ENCODE measurements at places on chromosomes 11 and 22.

DNA sequence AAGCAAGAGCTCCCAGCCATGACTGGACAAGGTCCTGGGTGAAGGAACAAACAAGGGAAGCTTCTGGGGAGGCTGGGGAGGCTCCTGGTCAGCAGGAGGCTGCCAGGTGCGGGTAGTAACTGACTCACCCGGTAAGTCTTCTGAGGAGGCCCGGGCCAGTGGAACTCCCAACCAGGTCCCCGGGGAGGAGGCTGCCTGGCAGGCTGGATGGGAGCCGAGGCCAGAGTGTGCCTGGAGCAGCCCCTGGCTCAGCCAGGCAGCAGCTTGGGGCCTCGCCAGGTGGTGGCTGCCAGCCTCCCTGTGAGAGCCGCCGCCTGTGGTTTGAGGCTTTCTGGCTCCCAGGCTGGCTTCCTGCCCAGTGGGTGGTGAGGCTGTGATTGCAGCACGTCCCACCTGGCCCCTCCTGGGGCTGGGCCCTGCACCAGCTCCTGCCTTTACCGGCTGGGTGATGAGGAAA is 46.2 kb downstream of the IGF2 start:
- peak; percentile 97 for DNase-seq

DNA sequence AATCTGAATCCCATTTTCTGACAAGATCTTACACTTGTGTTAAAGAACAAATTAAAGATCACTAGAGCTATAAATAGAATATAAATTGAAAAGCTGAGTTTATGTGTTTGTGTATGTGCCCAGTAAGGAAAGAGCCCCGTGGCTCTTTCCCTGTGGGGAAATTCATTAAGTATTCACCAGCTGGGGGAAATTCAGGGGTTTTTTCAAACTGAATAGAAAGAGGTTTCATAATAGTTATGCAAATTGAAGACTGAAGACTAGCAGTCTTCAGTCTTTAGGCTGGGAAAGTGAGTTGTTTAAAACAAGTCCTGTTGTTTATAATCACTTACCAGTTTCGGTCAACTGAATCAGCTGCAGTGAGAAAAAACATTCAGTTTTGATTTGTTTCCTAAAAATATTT is 11.3 kb upstream of the MS4A7 start:
- no peak for DNase-seq

- no peak for DNase-seq
Observed at GRCh38 chr11:128227466-128227865, 359.9 kb downstream of the ETS1 start.

DNA sequence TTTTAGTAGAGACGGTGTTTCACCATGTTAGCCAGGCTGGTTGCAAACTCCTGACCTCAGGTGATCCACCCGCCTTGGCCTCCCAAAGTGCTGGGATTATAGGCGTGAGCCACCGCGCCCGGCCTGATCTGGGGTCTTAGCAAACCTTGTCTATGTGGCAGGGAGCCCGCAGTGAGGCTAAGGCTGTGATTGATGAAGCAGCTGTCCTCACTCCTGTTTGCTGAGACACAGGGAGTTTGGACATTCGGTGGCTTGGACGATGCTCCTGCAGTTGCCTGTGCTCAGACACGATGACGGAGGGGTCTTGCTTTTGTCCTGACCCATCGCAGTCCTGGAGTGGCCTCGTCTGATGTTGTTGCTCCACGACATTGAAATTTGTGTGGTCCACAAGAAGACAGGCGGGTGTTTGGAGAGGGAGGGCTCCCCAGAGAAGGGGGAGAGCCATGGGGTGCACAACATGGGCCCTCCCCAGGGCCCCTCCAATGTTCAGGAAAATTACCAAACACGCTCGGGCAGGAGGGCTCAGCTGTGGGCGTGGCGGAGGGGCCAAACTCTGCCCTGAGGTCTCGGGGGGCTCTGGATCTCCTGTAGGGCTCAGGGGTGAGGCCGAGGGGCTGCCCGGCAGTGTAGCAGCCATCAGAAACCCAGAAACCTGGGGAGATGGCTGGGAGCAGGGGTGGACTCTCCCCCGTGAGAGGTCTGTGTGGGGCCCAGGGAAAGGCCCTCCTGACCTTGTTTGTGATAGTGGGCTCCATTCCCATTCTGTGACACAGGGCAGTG is 41.8 kb upstream of the PRR5 start:
- DNase-seq: no peak

GRCh38 chr11:71200761-71201160 is 51.6 kb downstream of the SHANK2 start:
- no peak for DNase-seq

GRCh38 chr11:64449381-64450167 is 90.6 kb downstream of the RPS6KA4 start:
- DNase-seq: peak; percentile 78

DNA sequence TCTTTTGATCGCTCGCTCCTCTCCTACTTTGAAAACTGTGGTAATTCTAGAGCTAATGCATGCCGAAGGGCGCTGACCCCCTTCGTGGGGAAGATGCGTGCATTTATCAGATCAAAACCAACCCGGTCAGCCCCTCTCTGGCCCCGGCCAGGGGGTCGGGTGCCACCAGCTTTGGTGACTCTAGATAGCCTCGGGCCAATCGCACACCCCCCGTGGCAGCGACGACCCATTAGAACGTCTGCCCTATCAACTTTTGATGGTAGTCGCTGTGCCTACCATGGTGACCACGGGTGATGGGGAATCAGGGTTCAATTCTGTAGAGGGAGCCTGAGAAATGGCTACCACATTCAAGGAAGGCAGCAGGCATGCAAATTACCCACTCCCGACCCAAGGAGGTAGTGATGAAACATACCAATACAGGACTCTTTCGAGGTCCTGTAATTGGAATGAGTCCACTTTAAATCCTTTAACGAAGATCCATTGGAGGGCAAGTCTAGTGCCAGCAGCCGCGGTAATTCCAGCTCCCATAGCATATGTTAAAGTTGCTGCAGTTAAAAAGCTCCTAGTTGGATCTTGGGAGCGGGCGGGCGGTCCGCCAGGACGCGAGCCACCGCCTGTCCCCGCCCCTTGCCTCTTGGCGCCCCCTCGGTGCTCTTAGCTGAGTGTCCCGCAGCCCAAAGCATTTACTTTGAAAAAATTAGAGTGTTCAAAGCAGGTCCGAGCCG is 3898.2 kb upstream of the OR11H1 start:
- DNase-seq: no peak

DNA sequence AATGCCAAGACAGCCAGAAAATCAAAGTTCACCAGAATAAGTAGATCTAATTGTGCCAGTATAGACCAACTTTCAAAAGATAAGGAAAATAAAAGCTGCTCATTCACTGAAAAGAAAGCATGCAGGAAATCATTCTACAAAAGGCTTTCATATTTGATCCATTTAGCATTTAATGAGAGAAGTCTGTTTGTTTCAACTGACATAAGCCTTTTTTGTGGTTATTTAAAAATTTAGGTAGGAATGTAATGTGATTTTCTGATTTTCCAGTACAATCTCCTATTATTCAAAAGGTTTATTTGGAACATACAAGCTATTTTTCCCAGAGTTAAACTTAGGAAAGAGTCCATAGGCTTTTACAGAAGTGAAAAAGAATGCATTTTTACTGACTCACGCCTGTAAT is 92.7 kb downstream of the SBF2 start:
- no peak for DNase-seq

- no peak for DNase-seq
Observed at GRCh38 chr22:22854466-22854865, 33.1 kb upstream of the IGLL5 start.

- DNase-seq: no peak
Observed at GRCh38 chr11:30774496-30775232, 188.5 kb upstream of the MPPED2 start.

- DNase-seq: no peak
Observed at GRCh38 chr11:20208622-20209111, 48.4 kb upstream of the DBX1 start.

All from NCI-H1105 (cell line).